Fibroblast of the aortic adventitia (primary cell): ENCODE measurements at places on chromosomes 1 and 21.
A peak's percentile ranks its signal among the peaks of the same experiment; 100 is the strongest.

GRCh38 chr1:225691377-225691776, 38.5 kb upstream of the ENAH start:
- DNase-seq: peak; percentile 38

- DNase-seq: no peak
Measured at GRCh38 chr1:104084380-104084779, 334.7 kb downstream of the AMY1C start.

- no peak for DNase-seq
Measured at GRCh38 chr1:10530756-10531495, 56.2 kb downstream of the PEX14 start.

DNA sequence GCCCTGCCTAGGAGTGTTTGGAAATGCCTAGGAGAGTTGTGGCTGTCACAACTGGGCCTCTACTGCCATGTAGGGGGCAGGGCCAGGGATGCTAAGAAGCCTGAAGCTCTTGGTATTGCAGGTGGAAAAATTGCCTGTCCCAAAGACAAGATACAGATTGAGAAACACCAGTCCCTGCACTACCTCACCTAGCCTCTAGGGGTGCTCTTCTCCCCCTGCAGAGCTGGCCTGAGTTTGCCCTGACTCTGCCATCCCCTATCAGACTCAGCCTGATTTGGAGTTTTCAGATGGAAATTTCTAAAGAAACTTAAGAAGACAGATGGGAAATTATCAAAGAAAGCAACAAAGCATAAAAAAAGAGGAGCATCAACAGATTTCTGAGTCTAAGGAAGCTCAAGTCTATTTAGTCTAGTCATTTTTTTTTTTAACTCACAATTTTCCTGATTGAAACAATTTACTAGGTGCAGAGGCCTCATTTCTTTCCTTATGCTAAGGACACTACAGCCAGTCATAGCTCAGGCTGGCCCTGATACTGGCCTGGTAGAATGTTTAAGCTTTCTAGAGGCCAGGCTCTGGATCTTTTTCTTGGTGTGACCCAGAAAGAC, 61.4 kb upstream of the LRRN2 start:
- peak; percentile 56 for DNase-seq

- no peak for DNase-seq
Measured at GRCh38 chr1:66278260-66279021, 255.5 kb upstream of the SGIP1 start.

GRCh38 chr1:161787355-161787754, 21.2 kb downstream of the ATF6 start:
- no peak for DNase-seq

GRCh38 chr1:93701629-93702028, 20.0 kb upstream of the BCAR3 start:
- DNase-seq: peak; percentile 92

- DNase-seq: no peak
Measured at GRCh38 chr1:233514946-233515391, 98.9 kb upstream of the KCNK1 start.

- no peak for DNase-seq
Measured at GRCh38 chr1:102628109-102628613, 480.2 kb downstream of the COL11A1 start.

GRCh38 chr1:47745715-47746609, 251.2 kb downstream of the TRABD2B start:
- no peak for DNase-seq

DNA sequence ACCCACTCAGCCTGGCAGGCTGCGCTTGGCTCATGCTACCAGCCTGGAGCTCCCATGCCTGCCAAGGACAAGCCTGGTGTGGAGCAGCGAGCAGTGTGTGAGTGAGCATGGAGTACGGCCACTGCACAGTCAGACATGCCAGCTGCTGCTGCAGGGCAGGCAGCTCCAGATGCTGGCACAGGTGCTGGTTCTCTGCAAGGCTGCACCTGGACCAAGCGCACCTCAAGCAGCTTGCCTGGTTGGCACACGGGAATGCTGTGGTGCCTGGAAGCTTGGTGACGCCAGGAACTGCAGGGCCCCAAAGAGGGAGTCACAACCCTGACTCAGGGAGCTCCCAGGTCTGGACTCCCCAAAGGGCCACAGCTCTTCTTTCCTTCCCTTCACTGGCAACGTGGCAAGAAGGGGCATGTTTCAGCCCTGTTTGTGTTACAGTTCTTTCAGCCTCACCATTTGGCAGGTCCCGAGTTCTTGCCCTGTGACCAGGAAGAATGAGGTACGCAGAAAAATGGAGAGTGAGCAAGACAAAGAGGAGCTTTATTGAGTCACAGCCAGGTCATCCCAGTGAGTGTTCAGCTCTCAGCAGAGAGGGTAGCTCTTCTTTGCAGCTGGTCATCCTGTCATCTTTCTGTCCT, 26.1 kb downstream of the ACOT7 start:
- DNase-seq: no peak

GRCh38 chr21:31554511-31555022, 104.9 kb upstream of the SOD1 start:
- DNase-seq: peak; percentile 16

DNA sequence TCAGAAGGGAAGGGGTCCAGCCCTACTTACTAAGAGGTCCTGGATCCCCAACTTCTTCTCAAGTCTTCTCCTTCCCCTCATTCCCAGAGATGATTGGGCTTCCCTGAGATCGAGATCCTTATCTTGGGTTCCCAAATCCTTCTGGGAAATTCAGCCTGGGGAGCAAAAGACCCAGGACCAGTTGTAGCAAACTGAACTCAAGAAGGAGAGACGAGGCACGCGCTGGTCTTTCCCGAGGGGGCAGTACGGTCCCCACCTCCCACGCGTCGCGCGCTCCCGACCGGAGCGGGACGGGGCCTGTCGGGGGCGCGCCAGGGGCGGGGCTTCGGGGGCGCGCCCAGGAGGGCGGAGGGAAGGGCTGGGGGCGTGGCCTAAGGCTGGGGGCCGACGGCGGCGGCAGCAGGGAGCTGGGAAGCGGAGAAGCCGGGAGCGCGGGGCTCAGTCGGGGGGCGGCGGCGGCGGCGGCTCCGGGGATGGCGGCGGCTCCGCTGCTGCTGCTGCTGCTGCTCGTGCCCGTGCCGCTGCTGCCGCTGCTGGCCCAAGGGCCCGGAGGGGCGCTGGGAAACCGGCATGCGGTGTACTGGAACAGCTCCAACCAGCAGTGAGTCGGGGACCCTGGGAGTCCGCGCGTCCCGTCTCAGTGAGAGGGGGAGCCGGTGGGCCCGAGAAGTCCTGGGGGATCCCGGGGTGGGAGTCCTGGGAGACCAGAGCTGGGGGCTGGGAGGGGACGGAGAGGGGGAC, at the start of gene EFNA3:
TSS of gene EFNA3 (plus strand) at position 369 of the 741 bp plus-strand sequence. CDS start at position 474, 105 bp downstream.
- peak; percentile 22 for DNase-seq

- peak; percentile 39 for DNase-seq
Measured at GRCh38 chr1:154614901-154615300, 6.9 kb upstream of the ADAR start.

- peak; percentile 85 for DNase-seq
Measured at GRCh38 chr1:23273450-23274133, 56.3 kb upstream of the HTR1D start.

GRCh38 chr1:28136169-28136921, 40.1 kb downstream of the PTAFR start:
- DNase-seq: no peak

DNA sequence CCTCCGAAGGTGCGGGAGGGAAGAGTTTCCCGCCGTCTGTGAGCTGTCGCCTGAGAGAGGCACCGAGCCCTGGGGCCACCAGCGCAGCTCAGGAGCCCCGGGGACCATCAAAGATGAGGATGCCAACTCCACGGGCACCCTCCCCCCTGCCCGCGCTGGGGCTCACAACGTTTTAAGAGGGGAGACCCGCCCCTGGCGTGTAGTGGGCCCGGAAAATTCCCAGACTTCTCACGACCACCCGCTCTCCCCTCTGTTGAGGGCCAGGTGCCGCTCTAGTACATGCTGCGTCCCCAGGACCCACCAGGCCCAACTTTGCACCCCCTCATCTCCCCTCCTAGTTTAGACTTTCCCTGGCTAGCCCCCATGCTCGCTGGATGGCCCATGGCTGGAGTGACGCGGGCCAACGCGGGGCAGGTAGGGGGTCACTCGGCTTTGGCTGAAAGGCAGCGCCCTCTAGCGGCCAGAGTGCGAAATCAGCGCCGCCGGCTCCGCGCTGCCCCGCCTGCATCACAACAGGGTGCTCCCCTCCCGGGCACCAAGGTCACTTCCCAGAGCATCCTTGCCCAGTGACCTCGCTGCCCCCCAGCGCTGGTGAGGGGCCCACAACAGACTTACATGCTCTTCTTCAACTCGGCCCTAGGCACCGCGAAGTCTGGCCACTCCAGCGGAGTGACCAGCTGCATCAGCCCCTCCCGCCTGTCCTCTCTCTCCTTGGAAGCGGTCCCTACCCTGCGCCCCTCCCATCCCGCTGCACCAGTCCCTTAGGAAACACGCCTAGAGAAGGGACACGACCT, 1.8 kb downstream of the CD160 start:
- peak; percentile 47 for DNase-seq

DNA sequence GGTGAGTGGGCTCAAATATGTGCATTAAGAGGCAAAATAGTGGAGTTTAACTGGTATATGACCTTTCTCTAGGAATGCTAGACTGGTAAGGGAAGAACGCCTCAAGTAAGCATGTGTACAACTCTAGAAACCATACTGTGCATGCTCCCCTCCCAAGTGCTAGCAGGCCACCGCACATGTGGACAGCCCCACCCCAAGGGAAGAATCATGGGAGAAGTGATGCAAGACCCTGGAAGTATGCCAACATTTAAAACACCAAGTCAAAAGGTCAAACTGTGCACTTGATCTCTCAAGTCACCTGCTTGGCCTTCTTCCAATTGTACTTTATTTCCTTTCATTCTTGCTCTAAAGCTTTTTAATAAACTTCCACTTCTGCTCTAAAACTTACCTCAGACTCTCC, 120.4 kb downstream of the WDR3 start:
- no peak for DNase-seq

DNA sequence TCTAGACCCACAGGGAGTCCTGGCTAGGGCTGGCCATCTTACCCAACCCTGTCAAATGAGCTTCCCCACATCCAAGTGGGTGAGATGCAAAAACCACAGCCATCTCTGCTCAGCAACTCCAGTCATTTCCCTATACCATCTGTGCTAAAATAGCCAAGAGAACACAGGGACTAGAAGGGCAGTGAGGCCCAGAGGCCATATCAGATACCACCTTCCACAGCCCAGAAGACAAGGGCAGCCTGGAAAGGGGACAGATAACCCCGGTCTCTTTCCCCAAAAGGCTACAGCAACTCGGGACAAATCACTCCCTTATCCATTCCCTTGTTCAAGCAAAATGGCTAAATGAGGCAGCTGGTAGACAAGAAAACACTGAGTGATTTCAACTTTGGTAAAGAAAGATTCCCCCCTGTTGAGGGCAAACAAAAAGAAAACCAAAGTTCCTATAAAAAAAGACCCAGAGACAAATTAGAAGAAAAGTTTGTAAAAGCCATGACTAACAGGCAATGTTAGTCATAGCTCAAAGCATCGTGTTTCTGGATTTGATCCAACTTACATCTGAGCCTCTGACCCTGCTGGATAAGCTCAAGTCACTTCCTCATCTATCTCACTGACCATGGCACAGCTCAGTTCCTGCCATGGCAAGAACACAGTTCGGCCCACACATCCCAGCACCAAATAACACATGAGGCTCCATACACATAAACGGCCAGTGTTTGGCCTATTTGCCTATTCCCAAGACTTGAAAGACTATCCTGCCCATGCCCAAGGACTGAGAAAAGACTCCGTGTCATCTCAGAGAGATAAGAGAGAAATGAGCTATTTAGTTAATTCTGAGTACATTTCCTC, 3.1 kb downstream of the LAMB3 start:
- DNase-seq: peak; percentile 97

DNA sequence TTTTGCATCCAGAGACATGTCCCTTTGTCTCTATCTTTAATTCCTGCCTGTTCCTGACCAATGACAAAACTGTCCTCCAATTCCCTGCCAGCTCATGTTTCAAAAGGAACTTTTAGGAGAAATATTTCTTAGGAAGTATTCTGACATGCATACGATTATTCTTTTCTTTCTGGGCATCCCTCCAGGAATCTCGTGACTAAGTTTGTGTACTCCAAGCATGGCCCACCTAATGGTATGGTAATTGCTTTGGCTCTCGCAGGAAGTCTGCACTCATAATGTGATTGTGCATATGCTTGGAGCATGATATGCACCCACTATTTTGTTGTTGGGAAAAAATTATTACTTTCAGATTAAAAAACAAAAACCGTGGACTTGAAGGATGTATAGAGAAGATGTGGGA, 256.4 kb downstream of the PRDM2 start:
- peak; percentile 29 for DNase-seq

DNA sequence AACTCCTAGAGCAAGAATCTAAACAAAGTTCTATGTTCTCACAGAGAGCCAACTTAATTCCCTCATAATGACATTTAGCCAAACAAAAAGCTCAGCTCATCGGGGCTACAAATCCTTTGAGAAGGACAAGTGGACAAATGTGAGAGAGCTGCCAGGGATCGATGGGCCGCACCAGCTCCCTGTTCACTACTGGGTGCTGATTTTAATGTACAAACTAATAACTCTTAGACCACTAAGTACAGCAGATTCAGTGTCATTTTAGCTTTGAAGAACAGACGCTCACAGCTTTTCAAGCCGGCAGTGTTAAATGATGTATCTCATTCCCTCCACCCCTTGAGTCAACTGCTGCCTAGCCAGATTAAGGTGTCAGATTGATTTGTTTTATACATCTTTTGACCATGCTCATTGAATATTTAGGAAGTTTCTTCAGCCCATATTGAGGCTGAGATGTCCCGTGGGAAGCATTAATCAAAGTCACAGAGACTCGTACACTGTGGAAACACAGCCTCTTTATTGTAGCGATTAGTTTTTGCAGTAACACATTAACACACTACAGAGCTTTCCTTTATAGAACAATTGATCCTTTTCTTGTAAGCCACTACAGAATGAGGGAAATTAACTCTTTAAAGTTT, 21.1 kb downstream of the PROX1 start:
- no peak for DNase-seq

GRCh38 chr21:46388206-46388880, 64.4 kb downstream of the PCNT start:
- no peak for DNase-seq

DNA sequence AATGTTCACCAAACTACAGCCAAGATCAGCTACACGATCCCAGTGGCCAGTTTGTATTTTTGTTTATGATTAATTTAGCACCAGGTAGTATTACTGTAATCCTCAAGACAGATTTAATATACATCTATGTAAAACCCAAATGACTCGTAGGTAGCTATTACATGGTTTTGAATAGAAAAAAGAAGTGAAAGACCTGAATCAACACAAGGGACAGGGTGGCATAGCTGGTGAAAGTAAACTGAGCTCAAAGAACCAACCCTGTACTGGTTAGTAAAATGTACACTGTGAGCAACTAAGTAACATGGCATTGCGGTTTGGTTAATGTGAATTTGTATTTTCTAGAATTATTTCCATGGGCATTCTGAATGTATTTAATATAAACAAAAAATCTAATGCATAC, 8.8 kb downstream of the GPATCH2 start:
- no peak for DNase-seq

GRCh38 chr1:114173680-114174079, 20.0 kb upstream of the SYT6 start:
- no peak for DNase-seq

GRCh38 chr1:208917723-208918122, 665.8 kb upstream of the CAMK1G start:
- no peak for DNase-seq

- no peak for DNase-seq
Measured at GRCh38 chr1:62341615-62342014, 22.4 kb upstream of the KANK4 start.

GRCh38 chr1:41439234-41439633, 45.2 kb downstream of the EDN2 start:
- no peak for DNase-seq
